ENCODE measurements at places on chromosomes 7 and 10.

DNA sequence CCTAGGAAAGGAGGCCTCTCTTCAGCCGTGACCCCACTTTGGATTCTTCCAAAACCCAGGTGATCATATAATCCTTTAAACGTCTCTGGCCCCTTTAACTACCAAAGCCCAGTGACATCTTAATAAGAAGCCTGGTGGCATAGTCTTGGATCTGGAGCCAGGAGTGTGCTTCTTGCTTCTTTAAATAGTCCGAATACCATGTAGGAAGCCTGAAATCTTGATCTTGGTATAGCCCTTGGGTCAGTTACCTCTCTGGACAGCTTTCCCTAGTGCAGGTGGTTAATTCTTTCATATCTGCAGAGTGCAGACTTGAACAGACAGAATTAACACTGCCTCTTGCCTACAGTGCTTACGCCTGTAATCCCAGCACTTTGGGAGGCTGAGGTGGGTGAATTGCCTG, 138.6 kb upstream of the EFCAB10 start:
- no peak for DNase-seq

DNA sequence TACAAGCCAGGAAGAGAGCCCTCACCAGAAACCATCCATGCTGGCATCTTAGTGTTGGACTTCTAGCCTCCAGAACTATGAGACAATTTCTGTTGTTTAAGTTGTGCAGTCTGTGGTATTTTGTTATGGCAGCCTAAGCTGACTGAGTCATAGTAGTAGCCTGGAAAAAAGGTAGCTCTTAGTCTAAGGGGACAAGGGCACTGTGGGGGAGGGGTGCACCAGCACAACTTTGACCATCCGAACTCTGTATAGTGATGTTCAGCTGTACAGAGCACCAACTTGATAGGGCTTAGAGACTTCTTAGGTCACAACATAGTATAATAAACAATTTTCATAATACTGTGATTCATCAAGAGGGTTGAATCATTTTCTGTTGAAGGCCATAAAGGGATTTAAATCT, 14.3 kb downstream of the EIF4EBP2 start:
- DNase-seq = peak; percentile 42

GRCh38 chr7:123600876-123601275, 745 bp upstream of the ASB15 start:
- DNase-seq = no peak

- DNase-seq = no peak
These were observed 95.6 kb upstream of the DDC start for GRCh38 chr7:50660830-50661175.

DNA sequence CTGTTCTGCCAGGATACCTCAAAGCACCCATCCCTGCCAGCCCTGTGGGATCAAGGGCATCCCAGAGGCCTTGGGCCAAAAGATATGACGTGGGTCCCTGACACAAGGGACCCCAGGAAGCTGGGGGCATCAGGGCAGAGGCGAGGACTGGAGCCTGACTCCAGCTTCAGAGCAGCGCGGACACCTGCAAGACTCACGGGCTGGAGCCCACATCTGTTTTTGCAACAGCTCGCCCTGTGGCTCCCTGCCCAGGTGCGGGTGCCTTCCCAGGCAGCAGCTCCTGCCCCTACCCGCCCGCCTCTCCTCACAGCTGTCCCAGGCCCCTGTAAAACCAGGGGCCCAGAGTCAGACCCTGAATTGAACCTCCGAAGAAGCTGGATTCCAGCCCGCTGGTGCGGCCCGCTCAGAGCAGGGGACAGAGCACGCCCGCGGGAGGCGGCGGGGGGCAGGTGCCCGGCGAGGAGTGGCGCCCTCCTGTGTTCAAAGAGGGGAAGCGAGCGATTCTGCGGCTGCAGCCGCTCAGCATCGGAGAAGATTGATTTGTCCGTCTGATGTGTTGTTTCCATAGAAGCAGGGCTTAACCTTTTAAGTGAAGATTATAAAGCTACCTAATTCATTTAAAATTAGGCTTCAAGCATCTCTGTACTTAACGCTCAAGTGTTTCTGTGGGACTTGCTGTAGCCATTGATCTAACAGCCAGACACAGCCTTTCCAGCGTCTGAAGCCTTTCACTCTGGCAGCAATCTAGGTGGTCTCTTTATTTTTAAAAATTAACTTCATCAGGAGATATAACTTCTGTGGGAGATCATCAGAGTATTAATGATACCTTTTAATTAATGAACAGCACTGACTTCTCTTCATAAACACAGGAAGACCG, 88.4 kb downstream of the BEND7 start:
- peak; percentile 76 for DNase-seq

GRCh38 chr10:77405771-77406241, 231.8 kb downstream of the KCNMA1 start:
- peak; percentile 30 for DNase-seq

GRCh38 chr7:107989618-107990373, 13.2 kb downstream of the LAMB1 start:
- DNase-seq = no peak

DNA sequence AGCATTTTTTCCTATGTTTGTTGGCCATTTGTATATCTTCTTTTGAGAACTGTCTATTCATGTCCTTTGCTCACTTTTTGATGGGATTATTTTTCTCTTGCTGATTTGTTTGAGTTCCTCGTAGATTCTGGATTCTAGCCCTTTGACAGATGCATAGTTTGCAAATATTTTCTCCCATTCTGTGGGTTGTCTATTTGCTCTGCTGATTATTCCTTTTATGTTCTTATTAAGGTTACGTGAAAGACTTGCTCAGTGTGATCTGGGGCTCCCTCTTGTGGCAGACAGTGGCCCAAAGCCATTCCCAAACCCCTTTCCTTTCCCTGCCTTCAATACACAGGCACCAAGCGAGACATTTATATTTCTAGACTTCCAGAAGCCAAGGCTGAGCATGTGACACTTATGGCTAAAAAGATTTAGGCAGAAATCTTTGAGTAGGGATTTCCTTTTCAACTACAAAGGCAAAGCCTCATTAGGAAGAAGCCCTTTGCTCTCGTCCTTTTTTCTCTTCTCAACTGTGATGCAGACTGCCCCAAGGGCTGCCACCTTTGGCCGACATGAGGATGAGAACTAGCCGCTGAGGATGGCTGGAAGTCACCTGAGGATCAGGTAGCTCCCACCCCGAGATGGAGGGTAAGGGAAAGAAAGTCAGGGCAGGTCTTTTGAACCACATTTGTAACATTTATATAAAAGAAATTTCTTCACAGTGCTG, 23.6 kb downstream of the ST8SIA6 start:
- peak; percentile 71 for DNase-seq

DNA sequence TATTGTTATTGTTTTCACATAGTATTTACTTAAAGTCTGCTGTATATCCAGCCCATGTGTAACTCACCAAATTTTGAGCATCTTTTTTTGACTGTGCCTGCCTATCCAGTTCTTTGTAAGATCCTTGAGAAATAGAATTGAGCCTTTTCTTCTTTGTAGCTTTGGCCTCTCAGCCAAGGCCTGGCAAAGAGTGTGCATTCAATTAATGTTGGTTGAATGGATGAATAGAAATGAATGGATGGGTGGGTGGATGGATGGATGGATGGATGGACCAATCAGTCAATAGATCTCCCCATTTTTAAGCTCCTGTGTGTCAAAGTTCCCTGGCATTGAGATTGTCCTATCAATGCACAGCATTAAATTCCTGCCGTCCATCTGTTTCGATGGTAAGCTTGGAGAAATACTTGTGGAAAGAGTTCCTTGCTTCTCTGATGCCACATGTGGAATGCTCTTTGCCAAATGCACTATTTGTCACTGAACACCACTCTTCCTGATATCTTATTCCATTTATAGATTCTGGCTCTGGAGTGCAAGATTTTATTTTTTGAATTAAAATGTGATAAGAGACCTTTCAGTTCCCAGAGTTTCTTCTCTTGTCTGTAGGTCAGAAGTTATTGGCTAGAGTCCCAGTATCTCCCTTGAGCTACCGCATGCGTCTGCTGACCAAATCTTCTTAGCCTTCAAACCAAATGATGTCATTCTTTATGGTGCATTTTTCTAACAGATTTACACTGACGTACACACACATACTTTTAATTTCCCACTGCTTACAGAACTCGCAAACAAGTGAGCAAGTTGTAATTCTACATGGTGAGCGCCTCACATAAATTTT, 20.7 kb upstream of the ADRB1 start:
- DNase-seq = no peak

DNA sequence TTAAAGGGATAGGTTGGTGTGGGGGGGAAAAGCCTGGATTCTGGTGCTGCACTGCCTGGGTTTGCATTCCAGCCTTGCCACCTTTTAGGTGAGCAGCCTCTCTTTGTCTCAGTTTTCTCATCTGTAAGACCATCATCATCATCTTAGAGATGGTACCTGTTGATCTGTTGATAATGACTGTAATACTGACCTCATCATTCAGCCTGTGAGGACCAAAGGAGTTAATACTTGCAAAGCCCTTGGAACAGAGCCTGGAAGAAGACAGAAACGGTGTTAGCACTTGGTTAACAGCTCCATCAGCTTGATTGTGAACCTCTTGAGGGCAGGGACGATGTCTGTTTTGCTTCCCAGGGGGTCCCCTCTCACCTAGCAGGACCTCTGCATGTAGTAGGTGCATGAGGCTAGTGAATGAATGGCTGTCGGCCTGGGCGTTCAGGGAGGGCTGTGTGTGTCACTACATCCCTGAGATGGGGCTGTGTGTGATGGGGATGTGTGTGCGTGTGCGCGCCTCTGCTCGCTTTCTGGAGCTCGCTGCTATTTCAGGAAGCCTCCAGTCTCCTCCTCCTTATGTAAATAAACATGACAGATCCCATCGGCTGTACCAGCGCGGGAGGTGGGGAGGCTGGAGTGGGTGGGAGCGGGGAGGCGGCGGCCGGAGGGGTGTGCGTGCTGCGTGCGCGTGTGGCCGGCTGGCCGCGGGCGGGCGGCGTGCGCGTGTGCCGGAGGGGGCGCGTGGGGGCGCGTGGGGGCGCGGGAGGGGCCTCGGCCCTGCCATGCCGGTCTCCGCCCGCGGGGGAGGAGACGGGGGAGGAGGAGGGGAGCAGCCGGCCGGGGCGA, 61.2 kb downstream of the NEURL1 start:
- DNase-seq = peak; percentile 30

- DNase-seq = no peak
These were observed 1.2 kb downstream of the GTPBP10 start for GRCh38 chr7:90347759-90348158.

GRCh38 chr10:5595994-5596471, 70.4 kb downstream of the ASB13 start:
- DNase-seq = no peak

GRCh38 chr10:28367413-28367812, 64.5 kb upstream of the MPP7 start:
- DNase-seq = peak; percentile 36

DNA sequence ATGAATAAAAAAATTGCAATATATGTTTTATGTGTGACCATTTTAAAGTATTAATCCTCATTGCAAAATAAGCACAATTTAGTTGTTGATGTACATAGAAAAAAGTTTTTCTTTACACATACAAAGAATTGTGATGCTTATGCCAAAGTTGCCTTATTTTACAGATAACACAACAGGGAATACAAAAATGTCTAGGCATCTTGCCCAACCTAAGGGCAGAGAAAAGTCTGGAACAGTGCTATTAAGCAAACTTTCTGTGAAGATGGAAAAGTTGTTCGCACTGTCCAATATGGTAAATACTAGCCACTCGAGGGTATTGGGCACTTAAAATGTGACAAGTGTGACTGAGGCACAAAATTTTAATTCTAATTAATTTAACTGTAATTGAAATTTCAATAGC, 190.2 kb upstream of the HGF start:
- DNase-seq = no peak

DNA sequence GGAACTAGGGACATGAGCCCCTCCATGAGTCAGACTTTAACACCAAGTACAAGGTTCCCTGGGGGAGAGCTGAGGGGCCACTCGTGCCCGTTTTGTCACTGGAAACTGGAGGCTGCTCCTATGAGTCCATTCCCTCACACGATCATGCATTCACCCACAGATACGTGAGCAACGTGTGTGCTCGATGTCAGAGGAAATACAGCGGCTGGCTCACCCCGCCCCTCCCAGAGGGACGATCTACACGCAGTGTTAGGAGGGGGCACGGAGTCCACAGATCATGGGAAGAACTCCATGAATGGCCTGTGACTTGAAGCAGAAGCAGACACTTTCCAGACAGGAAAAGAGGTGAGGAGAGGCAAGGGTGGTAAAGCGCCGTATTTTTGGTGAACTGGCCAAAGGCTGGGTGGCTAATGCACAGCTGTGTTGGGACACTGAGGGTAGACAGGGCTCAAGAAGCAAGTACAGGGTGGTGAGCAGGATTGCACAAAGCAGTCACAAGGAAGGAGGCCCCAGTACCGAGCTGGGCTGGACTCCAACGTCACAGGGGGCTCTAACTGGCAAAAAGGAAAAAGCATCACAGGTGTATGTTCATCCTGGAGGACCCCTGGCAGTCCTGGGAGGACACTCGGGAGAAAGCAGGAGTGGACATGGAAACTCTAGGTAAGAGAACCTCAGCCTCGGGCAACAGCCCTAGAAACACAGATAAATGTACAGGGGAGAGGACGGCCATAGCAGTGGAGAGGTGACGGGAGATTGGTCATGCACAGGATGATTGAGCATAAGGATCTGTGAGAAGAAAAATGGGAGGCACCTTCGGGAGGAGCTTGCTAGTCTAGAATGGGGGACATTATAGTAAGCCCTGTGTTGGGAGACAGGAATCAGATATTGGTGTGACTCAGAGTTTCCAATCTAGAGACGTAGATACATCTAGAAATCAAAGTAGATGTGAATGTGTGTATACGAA, 41.2 kb downstream of the TNS3 start:
- DNase-seq = no peak

- DNase-seq = peak; percentile 47
These were observed 11.4 kb upstream of the SCART1 start for GRCh38 chr10:133442191-133442966.

DNA sequence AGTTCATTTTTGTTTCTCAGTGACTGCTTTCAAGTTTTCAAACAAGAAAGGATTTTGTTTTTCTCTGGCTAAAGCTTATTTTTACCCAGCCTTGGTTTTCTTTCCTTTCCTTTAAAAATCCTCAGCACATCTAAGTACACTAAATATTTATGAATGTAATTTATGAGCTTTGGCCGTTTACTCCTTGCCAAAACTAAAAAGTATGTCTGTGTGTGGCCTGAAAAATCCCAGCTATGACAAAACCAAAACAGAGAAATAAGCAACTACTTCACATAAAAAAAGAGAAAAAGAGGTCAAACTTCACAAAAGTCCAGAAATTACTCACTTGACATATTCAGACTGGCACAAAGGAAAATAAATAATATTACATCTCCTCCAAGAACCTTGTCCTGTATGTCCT, 365.1 kb upstream of the NFE2L3 start:
- DNase-seq = no peak

- DNase-seq = no peak
These were observed 22.1 kb downstream of the POLL start for GRCh38 chr10:101565936-101566332.

- no peak for DNase-seq
These were observed 3.8 kb downstream of the ZYX start for GRCh38 chr7:143384661-143385631.

All from activated T-cell treated with anti-CD3 and anti-CD28 coated beads, Interleukin-2, amount 50 U/mL, for 48 hours (primary cell).